ENCODE measurements at places on chromosomes 12 and 14. TPM values are rescaled to one million over a fixed set of nuclear protein-coding genes. Genes with fewer than 3 reads are reported as not detected.

GRCh38 chr14:33842299-33842698 lies 108.6 kb downstream of the EGLN3 start:
- ATAC-seq: no peak

GRCh38 chr12:50933459-50934124 lies 18.8 kb upstream of the HIGD1C start:
- no peak for ATAC-seq

GRCh38 chr14:89701211-89702043 lies 253.1 kb downstream of the EFCAB11 start:
- ATAC-seq: peak; percentile 87

DNA sequence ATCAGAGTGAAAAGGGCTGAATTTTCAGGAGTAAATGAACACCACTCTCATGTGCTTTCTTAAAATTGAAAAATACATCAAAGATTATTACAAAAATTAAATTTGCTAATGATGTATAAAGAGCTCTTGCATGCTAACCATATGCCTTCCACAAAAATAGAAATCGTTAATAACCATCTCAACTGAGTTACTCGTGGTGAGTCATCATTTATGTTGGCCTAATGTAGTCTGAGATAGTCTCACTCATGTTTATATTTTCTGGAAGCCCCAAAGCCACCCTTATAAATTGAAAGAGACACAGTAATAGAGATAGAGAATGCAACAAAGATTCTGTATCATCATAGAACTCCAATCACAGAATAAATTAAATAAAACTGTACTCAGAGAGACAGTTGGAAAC lies 131.2 kb downstream of the KCNH5 start:
- ATAC-seq: no peak

DNA sequence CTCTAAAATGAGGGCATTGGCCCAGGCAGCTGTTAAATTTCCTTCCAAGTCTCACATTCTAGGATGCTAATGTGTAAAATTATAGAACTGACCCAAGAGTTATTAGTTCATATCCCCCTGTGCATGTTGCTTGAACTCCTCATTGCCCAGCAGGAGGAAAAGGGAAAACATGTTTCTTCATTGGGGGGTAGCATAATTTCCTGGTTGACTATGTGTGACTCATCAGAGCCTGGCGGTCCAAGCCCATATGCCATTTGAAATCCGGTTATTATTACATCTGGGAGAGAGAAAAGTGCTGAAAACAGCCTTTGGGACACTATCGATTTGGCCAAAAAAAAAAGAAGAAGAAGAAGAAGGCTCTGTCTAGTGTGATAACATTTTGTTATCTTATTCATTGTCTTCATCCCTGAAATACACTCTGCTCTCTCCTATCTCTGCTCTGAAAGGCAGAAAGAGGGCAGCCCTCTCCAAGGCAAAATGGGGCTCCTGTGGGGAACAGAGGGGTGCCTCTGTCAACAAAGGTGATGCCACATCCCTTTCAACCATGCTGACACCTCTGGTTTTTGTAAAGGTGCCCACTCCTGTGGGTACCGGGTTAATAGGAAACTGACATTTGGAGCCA lies 114.2 kb downstream of the DAD1 start:
- ATAC-seq: no peak

- peak; percentile 91 for ATAC-seq
Observed at GRCh38 chr12:91413581-91414546, 231.2 kb upstream of the DCN start.

GRCh38 chr12:132710043-132710404 lies 618 bp upstream of the PGAM5 start:
- peak; percentile 27 for ATAC-seq

DNA sequence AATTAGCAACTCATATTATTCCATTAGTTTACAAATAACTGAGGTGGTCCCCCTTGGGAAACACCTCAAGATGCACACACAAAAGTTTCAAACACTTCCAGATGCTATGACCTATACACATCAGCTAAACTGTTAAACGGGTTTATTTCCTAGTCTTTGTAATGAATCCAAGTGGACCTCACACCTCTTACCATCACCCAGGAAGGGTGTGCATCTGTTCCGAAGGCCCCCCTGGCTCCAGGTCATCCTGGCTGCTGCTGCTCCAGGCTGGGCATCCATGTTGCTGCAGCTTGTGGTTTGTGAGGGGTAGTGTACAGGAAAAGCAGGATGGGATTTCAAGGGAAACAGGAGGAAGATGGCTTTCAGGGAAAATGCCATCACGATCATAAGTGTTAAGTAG lies 6.8 kb downstream of the HNRNPC start:
- ATAC-seq: no peak

GRCh38 chr12:115383668-115384067 lies 699.7 kb upstream of the TBX3 start:
- ATAC-seq: peak; percentile 93

DNA sequence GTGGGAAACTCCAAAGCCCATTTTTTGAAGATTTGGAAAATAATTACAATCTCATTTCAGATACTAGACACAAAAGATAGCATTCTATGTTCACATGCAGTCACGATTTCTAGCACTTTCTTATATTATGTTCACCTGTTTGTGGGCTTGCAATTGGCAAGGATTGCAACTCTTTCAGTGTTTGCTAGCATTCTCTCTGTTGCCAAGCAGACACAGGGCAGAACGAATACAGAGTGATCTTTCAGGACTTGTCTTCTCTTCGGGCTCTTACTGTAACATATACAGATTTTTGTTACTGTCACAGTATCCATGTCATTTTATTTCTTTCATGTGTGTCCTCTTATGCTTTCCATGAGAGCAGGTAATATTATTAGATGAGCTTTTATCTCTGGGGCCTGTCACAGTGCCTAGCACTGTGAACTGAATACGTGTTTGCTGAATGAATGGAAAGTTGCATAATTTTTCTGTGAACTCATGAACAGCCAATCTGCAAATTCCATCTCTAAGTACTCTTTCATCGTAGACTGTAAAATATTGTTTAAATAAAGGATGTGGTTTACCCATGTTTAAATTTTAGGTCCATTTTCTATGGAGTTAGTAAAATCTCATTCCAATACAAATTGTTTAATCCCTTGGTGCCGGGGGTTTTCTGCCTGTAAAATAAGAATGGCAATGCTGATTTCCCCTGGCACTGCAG lies 105.1 kb downstream of the BMP4 start:
- no peak for ATAC-seq

DNA sequence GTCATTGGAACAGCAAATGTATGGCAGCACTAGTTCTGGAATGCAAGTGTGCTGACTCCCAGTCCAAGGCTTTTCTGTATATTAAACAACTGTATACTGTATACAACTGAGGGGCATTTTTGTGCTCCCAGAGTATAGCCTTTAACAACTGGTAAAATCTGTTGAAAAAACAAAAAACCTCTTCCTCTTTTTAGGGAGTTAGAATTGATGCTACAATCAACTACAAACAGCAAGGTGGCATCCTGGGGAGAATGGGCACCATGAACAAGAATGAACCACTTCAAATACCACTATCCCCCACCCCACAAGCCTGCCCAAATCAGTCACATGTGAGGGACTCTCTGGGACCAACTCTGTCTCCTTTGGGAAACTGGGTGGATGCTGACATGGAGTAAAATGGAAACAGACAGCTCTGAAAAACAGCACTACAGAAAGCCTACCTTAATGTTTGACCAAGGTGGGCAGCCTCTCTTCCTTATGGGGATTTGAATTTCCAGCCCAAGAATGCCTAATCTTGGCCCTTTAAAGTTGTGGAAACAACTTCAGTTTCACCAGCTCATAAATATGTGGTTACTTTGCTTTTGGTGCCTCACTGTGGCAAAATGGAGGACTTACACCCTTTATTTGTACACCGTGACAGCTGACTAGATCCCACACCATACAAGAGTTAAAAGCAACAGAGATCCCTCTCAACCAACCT lies 7.5 kb downstream of the VTI1B start:
- peak; percentile 71 for ATAC-seq

GRCh38 chr14:22908601-22909000 lies 10.3 kb downstream of the RBM23 start:
- ATAC-seq: no peak

- ATAC-seq: no peak
Observed at GRCh38 chr14:49886523-49886922, 6.4 kb upstream of the ARF6 start.

- ATAC-seq: no peak
Observed at GRCh38 chr14:23548351-23549318, 2.9 kb downstream of the ZFHX2 start.

GRCh38 chr14:71773898-71774481 lies 158.2 kb upstream of the RGS6 start:
- no peak for ATAC-seq

- no peak for ATAC-seq
Observed at GRCh38 chr12:10634427-10634826, 21.0 kb upstream of the MAGOHB start.

DNA sequence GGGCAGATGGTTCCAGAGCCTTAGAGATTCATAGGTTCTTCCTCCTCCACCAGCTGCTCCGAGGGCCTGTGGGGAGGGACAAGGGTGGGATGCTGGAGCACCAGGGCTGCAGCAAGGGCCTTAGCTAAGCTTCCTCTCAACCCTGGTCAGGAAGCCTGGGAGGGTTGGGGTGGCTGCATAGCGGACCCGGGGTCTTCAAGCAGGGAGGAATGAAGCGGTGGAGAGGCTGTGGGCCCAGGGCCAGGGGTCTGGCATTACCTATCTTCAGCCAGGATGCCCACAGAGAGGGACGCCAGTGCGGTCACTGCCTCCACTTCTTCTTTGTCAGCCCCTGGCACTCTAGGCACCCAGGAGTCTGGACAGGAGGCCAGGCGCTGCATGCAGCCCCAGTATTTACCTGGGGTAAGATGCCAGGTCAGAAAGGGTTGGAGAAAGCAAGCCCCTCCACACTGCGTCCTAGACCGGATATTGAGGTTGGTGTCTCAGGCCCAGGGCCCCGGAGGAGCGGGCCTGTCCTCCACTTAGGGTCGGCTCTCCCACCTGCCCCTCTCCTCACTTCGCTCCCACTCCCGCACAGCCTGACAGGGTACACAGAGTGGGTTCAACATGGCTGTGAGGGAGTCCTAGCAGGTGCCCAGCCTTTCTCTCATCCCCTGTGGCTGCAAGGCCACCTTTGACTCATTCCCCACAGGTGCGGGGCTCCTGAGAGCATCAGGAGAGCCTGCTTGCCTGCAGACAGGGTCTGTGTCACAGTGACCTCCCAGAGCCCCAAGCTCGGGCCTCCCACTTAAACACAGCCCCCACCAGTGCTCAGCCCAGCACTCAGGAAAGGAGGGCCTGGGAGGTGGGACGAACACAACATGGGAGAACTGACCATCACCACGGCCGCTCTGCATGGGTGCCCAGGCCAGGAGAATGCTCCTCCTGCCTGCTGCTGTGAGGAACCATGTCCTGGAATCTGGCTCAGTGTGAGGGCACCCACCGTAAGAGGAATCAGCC lies 11.1 kb downstream of the SLC48A1 start:
- no peak for ATAC-seq

DNA sequence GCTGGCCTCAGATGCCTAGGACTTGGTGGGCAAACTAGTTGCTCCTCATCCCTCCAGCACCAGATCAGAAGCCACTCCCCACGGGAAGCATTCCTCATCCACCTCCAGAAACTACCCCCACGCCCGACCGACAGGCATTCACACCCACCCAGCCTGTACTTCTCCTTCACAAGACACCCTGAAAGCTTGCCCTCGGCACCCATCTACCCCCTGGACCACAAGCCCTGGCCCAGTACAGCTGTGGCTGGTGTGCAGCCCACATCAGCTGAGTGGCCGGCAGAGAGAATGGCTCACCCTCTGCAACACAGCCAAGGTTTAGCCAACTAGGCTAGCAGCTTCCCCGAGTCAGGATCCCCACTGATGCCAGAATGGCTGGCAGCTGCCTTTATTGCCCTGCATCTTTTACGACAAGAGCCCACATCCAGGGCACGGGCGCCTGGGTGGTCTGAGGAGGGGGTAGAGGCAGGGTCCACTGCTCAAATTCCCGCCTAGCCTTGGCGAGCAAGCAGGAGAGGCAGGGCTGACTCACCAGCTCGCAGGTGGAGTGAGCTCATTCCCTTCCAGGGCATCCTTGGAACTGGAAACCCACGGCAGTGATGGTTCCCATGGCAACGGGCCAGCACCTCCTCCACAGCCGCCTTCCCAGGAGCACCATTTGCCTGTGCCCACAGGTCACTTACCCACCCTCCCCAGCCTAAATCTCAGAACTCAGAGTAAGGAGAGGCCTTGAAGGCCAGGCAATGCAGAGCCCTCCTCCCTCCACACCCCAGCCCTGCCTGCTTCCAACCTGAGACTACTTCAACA lies 17.1 kb downstream of the ACTN1 start:
- peak; percentile 39 for ATAC-seq

DNA sequence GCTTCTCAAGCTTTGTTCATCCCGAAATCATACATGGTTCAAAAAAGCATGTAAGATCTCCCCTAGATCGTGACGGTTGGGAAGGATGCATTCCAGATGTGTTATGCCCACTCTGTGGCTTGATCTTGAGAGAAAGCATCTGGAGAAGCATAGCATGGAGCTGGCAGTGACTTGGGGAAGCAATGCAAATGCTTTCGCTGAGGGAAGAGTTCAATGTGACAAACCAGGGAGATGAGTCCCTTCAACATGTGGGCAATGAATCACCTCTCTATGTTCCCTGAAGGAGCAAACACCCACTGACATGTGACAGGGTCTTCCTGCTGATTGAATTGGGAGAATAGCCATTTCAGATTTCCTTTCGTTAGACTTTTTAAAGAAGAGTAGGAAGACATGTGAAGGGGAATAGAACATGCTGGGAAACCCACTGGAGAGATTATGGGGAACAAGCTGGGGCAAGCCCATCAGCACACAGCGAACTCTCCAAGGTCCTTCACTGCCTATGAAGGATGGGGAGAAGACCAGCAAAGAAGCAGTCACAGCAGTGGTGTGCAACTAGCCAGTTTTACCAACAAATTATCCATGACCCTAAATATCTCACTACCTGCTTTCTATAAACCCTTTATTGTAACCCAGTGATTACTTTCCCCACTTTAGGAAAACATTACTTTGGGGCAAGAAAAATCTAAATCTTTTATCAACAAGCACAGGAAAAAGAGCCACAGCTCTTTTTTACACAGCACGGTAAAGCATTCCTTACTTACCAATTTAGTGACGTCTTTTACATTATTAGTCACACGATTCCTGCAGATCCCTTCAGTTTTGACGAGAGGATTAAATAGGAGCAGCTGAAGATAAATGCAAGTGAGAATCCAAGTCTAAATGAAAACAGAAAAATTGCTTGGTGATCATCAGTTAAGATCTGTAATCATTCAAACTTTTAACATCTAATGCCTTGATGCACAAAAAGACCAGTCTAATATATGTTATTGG lies 35.0 kb downstream of the KITLG start:
- ATAC-seq: no peak

The ERBB3 gene
- total RNA-seq: 68.1 TPM

The OTOGL gene
- total RNA-seq: 0.04 TPM

The CELA1 gene
- not detected for total RNA-seq

The ATL1 gene
- 3.1 TPM for total RNA-seq

The PARP11 gene
- total RNA-seq: 6.9 TPM

The JDP2 gene
- total RNA-seq: 18.5 TPM

The KLHL33 gene
- total RNA-seq: 0.04 TPM

The STAT6 gene
- 108 TPM for total RNA-seq

The DAO gene
- total RNA-seq: not detected

The SYNDIG1L gene
- not detected for total RNA-seq

The CD69 gene
- total RNA-seq: 0.68 TPM

The DBX2 gene
- not detected for total RNA-seq

The TSPAN11 gene
- 0.72 TPM for total RNA-seq

The KLHL28 gene
- total RNA-seq: 8.2 TPM

The MMP14 gene
- total RNA-seq: 109 TPM

The FAM234B gene
- 2.4 TPM for total RNA-seq
